ENCODE measurements at places on chromosomes 3 and 15.

GRCh38 chr15:94383706-94384105 is 152.3 kb downstream of the MCTP2 start:
- DNase-seq: no peak

GRCh38 chr15:31471731-31472430 is 145.2 kb downstream of the KLF13 start:
- no peak for DNase-seq

GRCh38 chr15:49215768-49216739 is 46.0 kb downstream of the GALK2 start:
- no peak for DNase-seq

- no peak for DNase-seq
Measured at GRCh38 chr3:63278171-63279004, at the start of gene SYNPR. TSS of gene SYNPR (plus strand) at chr3:63278308.

- no peak for DNase-seq
Measured at GRCh38 chr15:66129586-66129985, 124.0 kb downstream of the MEGF11 start.

DNA sequence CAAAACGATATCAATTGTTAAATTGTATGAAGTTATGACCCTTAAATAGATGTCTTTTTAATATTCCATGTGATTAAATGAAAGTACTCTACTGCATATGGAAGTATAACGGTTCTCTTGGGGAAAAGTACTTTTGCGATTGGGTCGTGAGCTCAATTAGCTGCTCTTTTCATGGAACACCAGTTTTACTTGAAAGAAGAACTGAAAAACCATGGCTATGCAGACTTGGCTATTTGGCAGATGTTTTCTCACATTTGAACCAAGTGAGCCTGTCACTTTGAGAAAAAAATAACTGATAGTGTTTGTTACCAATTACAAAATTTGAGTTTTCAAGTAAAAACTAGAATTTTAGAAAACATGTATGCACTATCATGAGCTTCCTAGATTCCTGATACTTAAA is 5.9 kb upstream of the INAFM2 start:
- DNase-seq: no peak
